Heart right ventricle (tissue), 16 donors: ENCODE measurements at places on chromosomes 1 and 21. TPM values are rescaled to one million over a fixed set of nuclear protein-coding genes. Genes with fewer than 3 reads are reported as not detected.

DNA sequence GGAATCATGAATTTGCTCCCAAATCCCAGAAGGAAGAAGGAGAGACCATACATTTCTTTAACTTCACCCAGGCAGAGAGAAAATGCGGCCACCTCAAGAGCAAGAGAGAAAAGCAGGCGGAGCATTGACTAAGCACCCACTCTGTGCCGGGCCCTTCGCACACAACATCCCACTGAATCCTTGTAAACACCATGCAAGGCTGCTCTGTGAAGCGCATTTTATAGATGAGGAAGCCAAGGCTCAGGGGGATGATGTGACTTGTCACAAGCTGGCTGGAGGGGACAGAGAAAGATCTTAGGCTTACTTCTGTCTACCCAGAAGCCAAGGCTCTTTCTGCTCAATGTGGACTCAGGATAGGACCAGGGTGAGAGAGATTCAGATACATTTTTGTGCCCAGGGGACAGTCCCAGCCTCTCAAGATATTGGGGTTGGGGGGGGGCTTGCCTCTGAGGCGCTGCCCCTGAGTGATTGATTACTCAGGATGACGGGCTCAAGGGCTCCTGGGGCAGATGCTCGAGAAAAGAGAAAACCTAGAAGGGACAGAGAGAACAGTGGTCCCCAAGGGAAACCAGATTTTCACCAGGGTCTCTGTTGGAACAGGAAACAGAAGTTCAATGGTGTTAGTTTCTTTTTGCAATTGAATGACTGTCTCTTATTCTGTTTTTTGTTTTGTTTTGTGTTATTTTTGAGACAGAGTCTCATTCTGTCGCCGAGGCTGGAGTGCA, 19.5 kb downstream of the PADI2 start:
- peaks cover 5% of the 10 kb centered on the region for H3K27me3 ChIP-seq
- no peaks in the 10 kb centered on the region for H3K36me3 ChIP-seq
- H3K27ac ChIP-seq = no peak overlapping the region
- H3K4me3 ChIP-seq = no peak overlapping the region
- H3K4me1 ChIP-seq = peaks cover 16% of the 10 kb centered on the region

RGL1 gene
- total RNA-seq = 19.6 TPM

DNA sequence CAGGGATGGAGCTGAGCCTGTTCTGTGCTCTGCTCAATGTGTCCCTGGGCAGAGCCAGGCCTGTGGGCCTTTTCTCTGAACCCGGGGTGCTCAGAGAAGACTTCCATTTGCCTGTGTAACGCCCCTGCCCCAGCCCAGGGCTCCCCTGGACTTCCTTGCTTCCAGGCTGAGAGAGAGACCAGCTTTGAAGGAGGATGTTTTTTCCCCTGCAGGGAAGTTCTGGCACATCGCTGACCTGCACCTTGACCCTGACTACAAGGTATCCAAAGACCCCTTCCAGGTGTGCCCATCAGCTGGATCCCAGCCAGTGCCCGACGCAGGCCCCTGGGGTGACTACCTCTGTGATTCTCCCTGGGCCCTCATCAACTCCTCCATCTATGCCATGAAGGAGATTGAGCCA, 10.2 kb downstream of the SMPDL3B start:
- H3K27ac ChIP-seq = no peak overlapping the region
- H3K36me3 ChIP-seq = no peaks in the 10 kb centered on the region
- H3K4me3 ChIP-seq = no peak overlapping the region

GRCh38 chr1:5745800-5746610, 246.2 kb downstream of the NPHP4 start:
- peak; percentile 66 for DNase-seq
- H3K4me1 ChIP-seq = no peaks in the 10 kb centered on the region
- no peak overlapping the region for H3K4me3 ChIP-seq
- no peaks in the 10 kb centered on the region for H3K36me3 ChIP-seq
- H3K27me3 ChIP-seq = peaks cover 51% of the 10 kb centered on the region

LEFTY2 gene
- 0.40 TPM for total RNA-seq

TP73 gene
- not detected for total RNA-seq

CELA2A gene
- 0.95 TPM for total RNA-seq

GUCA2A gene
- total RNA-seq = not detected

ATPAF1 gene
- total RNA-seq = 225 TPM

- DNase-seq = no peak
- no peak overlapping the region for H3K4me3 ChIP-seq
- H3K27ac ChIP-seq = no peak overlapping the region
- no peaks in the 10 kb centered on the region for H3K27me3 ChIP-seq
Measured at GRCh38 chr1:227774821-227775661, 39.8 kb downstream of the SNAP47 start.

DNA sequence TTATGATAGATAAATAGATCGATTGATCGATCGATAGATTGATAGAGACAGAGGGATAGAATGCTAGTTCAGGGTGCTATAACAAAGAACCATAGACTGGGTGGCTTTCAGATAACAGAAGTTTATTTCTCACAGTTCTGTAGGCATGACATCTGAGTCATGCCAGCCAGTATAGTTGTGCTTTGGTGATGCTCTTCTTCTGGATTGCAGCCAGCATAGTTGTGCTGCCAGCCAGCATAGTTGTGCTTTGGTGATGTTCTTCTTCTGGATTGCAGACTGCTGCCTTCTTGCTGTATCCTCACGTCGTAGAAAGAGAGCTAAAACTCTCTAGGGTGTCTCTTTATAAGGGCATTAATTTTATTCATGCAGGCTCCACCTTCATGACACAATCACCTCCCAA, 860.8 kb downstream of the BRINP3 start:
- no peaks in the 10 kb centered on the region for H3K4me1 ChIP-seq
- H3K27me3 ChIP-seq = no peaks in the 10 kb centered on the region
- no peaks in the 10 kb centered on the region for H3K36me3 ChIP-seq
- H3K4me3 ChIP-seq = no peak overlapping the region

- H3K27ac ChIP-seq = no peak overlapping the region
- no peak overlapping the region for H3K4me3 ChIP-seq
- H3K27me3 ChIP-seq = no peaks in the 10 kb centered on the region
- DNase-seq = no peak
Measured at GRCh38 chr1:60034999-60035398, 38.6 kb downstream of the C1orf87 start.

GRCh38 chr1:43936431-43937151, 3.0 kb downstream of the ARTN start:
- no peaks in the 10 kb centered on the region for H3K36me3 ChIP-seq
- H3K4me1 ChIP-seq = peaks cover 6% of the 10 kb centered on the region
- no peak for DNase-seq
- peaks cover 28% of the 10 kb centered on the region for H3K27me3 ChIP-seq
- no peak overlapping the region for H3K4me3 ChIP-seq

G0S2 gene
- 205 TPM for total RNA-seq

- no peaks in the 10 kb centered on the region for H3K27me3 ChIP-seq
- no peaks in the 10 kb centered on the region for H3K4me1 ChIP-seq
- DNase-seq = no peak
- H3K4me3 ChIP-seq = no peak overlapping the region
- H3K27ac ChIP-seq = no peak overlapping the region
Measured at GRCh38 chr1:20950679-20951078, 163.6 kb upstream of the HP1BP3 start.

DNA sequence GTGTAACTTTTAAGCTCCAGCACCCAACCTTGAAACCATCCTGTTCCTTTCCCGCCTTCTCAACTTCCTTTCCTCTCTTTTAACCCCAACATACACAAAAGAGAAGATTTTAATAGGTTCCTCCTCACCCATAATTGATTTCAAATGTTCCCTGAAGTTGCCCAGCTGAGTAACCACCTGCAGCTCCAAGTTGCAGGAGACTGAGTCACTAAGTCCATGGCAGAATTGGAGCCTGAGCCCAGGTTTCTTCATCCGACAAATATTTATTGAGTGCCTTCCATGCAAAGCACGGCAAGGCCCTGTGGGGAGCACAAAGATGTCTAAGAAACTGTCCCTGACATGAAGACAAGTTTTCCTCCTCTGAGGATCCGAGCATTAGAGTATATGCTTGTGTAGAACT, 97.7 kb downstream of the PAPPA2 start:
- H3K27ac ChIP-seq = no peak overlapping the region
- H3K4me3 ChIP-seq = no peak overlapping the region
- H3K36me3 ChIP-seq = no peaks in the 10 kb centered on the region
- peaks cover 4% of the 10 kb centered on the region for H3K4me1 ChIP-seq
- DNase-seq = no peak

GRCh38 chr21:42343963-42344510, 6.8 kb downstream of the TFF2 start:
- no peak overlapping the region for H3K4me3 ChIP-seq
- no peak for DNase-seq

DNA sequence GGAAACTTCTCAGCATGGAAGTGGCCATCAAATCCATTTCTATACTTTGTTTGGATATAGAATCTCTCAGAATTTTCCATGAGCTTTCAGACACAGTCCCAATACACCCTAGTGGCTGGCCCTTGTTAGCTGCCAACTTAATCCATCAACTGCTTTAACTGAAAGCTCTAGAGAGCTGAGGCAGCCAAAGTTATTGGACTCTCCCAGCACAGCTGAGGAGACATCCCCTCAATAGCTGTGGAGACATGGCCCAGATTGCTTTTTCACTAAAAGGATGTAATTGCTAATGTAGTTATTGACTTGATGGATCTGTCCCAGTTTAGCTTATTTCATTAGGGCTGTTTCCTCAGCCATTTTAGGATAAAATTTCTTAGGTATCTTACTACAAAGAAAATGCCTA, 94.8 kb upstream of the PRMT6 start:
- H3K4me1 ChIP-seq = no peaks in the 10 kb centered on the region
- DNase-seq = no peak
- no peaks in the 10 kb centered on the region for H3K27me3 ChIP-seq
- H3K27ac ChIP-seq = no peak overlapping the region
- H3K4me3 ChIP-seq = no peak overlapping the region

RPE65 gene
- not detected for total RNA-seq

DNA sequence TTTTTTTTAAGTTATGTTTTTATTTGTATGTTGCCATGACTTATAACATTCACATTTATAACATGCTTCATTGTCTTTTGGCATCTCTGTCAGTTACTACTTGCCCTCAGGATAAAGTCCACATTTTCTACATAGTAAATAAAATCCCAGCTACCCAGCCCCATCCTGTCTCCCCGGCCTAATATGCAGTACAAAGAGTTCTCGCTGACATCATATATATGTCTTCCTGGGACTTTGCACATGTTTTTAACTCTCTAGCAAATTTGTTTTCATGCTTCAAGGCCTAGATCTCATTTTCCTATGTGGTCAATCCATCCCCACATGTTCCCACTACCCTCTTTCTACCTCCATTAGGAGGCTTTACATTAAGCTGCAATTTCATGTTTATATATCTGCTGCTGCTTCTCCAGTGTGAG, 33.0 kb upstream of the IVNS1ABP start:
- no peaks in the 10 kb centered on the region for H3K36me3 ChIP-seq
- H3K4me3 ChIP-seq = no peak overlapping the region
- no peak overlapping the region for H3K27ac ChIP-seq
- no peak for DNase-seq
- no peaks in the 10 kb centered on the region for H3K27me3 ChIP-seq

GRCh38 chr1:56844545-56845136, 10.0 kb upstream of the C8A start:
- H3K4me1 ChIP-seq = no peaks in the 10 kb centered on the region
- H3K27me3 ChIP-seq = no peaks in the 10 kb centered on the region
- no peak for DNase-seq
- H3K4me3 ChIP-seq = no peak overlapping the region
- no peak overlapping the region for H3K27ac ChIP-seq

TNN gene
- total RNA-seq = 0.14 TPM

PFKL gene
- 42.9 TPM for total RNA-seq

GRCh38 chr1:66000033-66000637, 207.4 kb downstream of the PDE4B start:
- no peak for DNase-seq
- no peak overlapping the region for H3K27ac ChIP-seq
- no peaks in the 10 kb centered on the region for H3K4me1 ChIP-seq
- H3K36me3 ChIP-seq = no peaks in the 10 kb centered on the region

PDC gene
- not detected for total RNA-seq

DNA sequence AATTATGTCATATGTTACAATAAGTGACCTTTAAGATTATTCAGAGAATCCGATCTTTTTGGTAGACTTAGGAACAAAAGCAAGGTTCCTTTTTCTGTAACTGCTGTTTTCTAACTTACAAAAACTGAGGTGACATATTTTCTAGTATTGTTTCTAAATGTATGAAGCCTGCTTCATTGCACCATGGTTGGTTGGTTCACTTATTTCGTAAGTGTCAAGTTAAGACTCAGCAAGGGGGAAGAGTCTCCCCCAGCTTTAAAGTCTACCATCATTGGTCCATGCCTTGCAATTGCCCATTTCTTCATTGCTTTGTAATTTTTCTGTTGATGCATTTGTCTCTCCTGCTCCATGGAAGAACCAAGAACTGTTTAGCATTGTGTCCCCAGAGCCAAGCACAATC, 136.9 kb downstream of the DISC1 start:
- H3K4me1 ChIP-seq = no peaks in the 10 kb centered on the region
- no peak overlapping the region for H3K27ac ChIP-seq
- no peaks in the 10 kb centered on the region for H3K36me3 ChIP-seq

IL19 gene
- total RNA-seq = not detected

TNFRSF25 gene
- total RNA-seq = 4.0 TPM

DNA sequence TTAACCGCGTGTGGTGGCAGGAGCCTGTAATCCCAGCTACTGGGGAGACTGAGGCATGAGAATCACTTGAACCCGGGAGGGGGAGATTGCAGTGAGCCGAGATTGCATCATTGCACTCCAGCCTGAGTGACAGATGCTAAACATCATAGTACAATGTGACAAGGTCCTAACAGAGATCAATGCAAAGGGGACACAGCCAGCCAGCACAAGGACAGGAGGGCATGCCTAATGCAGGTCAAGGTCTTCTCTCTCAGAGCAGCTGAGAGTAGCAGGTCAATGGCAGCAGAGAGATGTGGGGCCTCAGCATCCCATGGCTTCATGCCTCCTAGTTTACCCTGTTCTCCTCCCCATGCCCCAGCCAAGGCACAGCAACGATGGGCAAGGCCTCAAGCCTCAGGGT, 3.0 kb upstream of the SMIM11 start:
- H3K4me1 ChIP-seq = no peaks in the 10 kb centered on the region
- no peak overlapping the region for H3K27ac ChIP-seq
- no peaks in the 10 kb centered on the region for H3K27me3 ChIP-seq

DNA sequence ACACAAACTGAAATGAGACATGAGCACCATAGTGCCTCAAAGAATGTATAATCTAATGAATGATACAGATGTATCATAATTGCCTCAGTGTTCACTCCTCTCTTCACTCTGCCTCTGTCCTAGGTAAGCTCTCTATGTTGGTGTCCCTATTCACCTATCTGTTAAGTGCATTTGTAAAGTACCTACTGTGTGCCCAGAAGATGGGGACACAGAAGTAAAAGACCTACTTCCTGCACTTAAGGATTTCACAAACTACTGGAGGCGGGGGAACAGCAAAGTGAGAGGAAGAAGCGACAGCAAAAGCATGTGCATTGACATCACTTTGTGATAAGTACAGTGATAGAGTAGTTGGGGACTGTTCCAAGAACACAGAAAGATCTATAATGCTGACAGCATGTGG, 18.1 kb downstream of the RD3 start:
- H3K36me3 ChIP-seq = no peaks in the 10 kb centered on the region
- no peak overlapping the region for H3K4me3 ChIP-seq
- DNase-seq = no peak

GRCh38 chr1:197268012-197268411, at the start of gene CRB1:
Gene CRB1, plus strand, starts transcription at chr1:197268252. Its CDS starts 161 bp downstream, at chr1:197268413.
- no peaks in the 10 kb centered on the region for H3K36me3 ChIP-seq
- DNase-seq = no peak
- no peak within 1 kb of the TSS for H3K4me3 ChIP-seq
- H3K27ac ChIP-seq = no peak within 1 kb of the TSS
- H3K27me3 ChIP-seq = no peaks in the 10 kb centered on the region
- H3K4me1 ChIP-seq = no peaks in the 10 kb centered on the region

- H3K4me3 ChIP-seq = no peak overlapping the region
- H3K27me3 ChIP-seq = no peaks in the 10 kb centered on the region
- no peak overlapping the region for H3K27ac ChIP-seq
- DNase-seq = no peak
- no peaks in the 10 kb centered on the region for H3K4me1 ChIP-seq
Measured at GRCh38 chr1:79693441-79694114, 687.0 kb upstream of the ADGRL4 start.
